Ascending aorta (tissue), 2 donors: ENCODE measurements at places on chromosomes 5 and 9. TPM values are rescaled to one million over a fixed set of nuclear protein-coding genes. Genes with fewer than 3 reads are reported as not detected.

DNA sequence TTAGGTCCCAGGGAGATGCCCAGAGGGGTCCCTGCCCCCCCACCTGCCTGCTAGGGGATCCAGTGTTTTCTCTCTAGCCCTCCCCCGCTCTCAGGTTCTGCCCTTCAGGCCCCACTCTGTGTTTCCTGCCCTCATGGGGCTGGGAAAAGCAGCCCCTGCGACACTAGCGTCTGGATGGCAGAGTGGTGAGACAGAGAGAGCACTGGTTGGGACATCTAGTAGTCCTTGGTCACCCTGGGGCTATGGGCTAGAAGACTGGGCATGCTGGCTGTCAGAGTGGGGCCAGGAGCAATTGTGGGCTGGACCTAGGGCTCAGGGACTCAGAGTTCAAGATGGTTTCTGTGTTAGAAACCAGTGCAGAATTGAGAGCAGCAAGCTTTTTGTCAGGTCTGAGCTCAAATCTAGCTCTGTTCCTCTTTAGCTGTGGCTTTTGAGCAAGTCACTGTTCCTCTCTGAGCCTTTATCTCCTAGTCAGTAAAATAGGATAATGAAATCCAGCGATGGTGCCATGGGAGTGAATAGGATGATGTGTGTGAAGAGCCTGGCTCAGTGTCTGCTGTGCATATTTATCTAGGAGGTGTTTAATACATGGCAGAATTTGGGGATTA lies 39.0 kb downstream of the RGS3 start:
- peaks cover 23% of the 10 kb centered on the region for H3K36me3 ChIP-seq
- no peaks in the 10 kb centered on the region for H3K27me3 ChIP-seq
- peaks cover 23% of the 10 kb centered on the region for H3K4me1 ChIP-seq
- no peak for DNase-seq

GRCh38 chr5:95826949-95827891 lies 4.7 kb upstream of the GLRX start:
- no peak overlapping the region for H3K27ac ChIP-seq
- no peaks in the 10 kb centered on the region for H3K27me3 ChIP-seq
- H3K4me3 ChIP-seq, result no peak overlapping the region
- DNase-seq, result peak; percentile 58
- H3K4me1 ChIP-seq, result peaks cover 16% of the 10 kb centered on the region

DNA sequence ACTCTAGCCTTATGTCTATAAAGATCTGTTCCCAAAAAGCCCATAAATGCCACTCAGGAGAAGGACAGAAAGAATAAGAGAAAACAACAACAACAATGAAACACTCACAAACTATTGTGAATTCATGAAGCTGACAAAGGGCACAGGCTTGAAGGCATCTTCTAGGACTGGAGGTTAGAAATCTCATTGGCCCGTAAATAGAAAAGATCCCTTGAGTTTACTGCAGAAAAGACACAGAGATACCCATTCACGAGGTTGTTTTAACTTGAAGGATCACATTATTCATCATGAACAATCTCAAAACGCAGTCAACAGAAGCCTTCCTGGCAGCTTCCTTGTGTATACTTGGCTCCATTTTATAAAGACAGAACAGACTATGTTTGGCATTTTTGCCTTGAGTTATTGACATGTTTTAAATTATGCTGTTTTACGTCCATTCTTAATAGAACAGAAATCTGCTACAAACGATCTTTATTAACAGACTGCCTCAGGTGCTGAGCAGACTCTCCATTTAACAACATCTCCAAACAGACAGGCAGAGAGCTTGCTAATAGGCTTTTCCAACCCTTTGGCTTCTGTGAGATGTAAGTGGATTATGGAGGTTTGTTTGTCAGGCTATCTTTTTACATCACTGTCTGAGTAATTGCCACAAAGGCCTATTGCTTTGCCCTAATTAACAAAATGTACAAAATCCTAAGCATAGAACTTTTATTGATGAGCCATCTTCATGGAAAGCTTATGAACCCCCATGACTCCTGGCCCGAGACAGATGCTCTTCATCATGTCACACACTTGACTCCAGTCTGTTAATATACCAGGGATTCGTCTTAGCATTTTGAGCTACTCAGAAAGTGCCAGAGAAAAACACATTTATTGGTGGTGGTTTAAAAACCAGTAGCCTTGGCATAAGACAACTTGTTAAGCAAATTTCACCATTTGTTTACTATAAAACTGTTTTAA lies 735.3 kb upstream of the ZNF608 start:
- no peak for DNase-seq
- no peaks in the 10 kb centered on the region for H3K36me3 ChIP-seq
- H3K27ac ChIP-seq, result peak overlapping the region; percentile 5
- H3K4me3 ChIP-seq, result no peak overlapping the region
- no peaks in the 10 kb centered on the region for H3K27me3 ChIP-seq

GRCh38 chr9:102862478-102862877 lies 132.7 kb upstream of the CYLC2 start:
- DNase-seq, result no peak
- no peaks in the 10 kb centered on the region for H3K4me1 ChIP-seq
- no peaks in the 10 kb centered on the region for H3K36me3 ChIP-seq
- H3K27ac ChIP-seq, result no peak overlapping the region

The CCDC183 gene
- not detected for total RNA-seq

- H3K4me1 ChIP-seq, result no peaks in the 10 kb centered on the region
- H3K27me3 ChIP-seq, result no peaks in the 10 kb centered on the region
- no peaks in the 10 kb centered on the region for H3K36me3 ChIP-seq
- no peak overlapping the region for H3K4me3 ChIP-seq
- H3K27ac ChIP-seq, result no peak overlapping the region
- no peak for DNase-seq
Measured at GRCh38 chr9:14935964-14936363, 25.7 kb upstream of the FREM1 start.

- no peak overlapping the region for H3K27ac ChIP-seq
- DNase-seq, result no peak
Measured at GRCh38 chr5:133154274-133155075, 102.7 kb downstream of the HSPA4 start.

The PCDHGB7 gene
- 10.2 TPM for total RNA-seq

- no peaks in the 10 kb centered on the region for H3K27me3 ChIP-seq
- no peaks in the 10 kb centered on the region for H3K4me1 ChIP-seq
- H3K27ac ChIP-seq, result no peak overlapping the region
Measured at GRCh38 chr9:22528485-22528884, 81.9 kb downstream of the DMRTA1 start.

DNA sequence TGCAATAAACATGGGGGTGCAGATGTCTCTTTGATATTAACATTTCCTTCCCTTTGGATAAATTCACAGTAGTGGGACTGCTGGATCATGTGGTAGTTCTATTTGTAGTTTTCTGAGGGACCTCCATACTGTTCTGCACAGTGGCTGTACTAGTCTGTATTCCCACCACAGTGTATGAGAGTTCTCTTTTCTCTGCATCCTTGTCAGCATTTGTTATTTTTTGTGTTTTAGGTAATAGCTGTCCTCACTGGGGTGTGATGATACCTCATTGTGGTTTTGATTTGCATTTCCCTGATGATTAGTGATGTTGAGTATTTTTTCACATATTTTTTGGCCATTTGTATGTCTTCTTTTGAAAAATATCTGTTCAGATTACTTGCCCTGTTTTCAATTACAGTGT lies 562.5 kb downstream of the CSNK1G3 start:
- DNase-seq, result no peak
- H3K27ac ChIP-seq, result no peak overlapping the region
- no peaks in the 10 kb centered on the region for H3K27me3 ChIP-seq

GRCh38 chr5:54589786-54590185 lies 72.2 kb downstream of the SNX18 start:
- no peak overlapping the region for H3K27ac ChIP-seq
- no peak overlapping the region for H3K4me3 ChIP-seq
- H3K36me3 ChIP-seq, result no peaks in the 10 kb centered on the region
- no peaks in the 10 kb centered on the region for H3K27me3 ChIP-seq
- DNase-seq, result no peak

DNA sequence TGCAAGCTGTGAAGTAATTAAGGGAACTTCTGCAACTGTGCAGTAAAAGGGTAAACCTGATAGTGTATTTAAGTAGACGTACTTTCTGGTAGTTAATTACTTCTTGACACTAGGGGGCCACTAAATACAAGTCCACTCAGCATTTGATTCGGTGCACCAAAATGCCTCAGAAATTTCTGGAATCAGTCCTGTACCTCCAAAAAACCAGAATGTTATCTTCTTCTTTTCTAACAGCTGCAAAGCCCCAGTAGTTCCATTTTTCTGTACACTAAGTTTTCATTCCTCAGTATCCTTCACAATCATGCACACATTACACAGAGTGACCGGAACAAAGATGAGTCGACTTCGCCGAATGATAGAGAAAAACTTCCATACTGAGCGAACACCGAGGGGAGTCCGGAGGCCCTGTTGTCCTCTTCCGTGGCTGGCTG lies 484 bp downstream of the GFM2 start:
- DNase-seq, result no peak
- peak overlapping the region; percentile 96 for H3K4me3 ChIP-seq
- H3K27ac ChIP-seq, result peak overlapping the region; percentile 91
- no peaks in the 10 kb centered on the region for H3K27me3 ChIP-seq
- H3K4me1 ChIP-seq, result peaks cover 20% of the 10 kb centered on the region
- H3K36me3 ChIP-seq, result peaks cover 21% of the 10 kb centered on the region

DNA sequence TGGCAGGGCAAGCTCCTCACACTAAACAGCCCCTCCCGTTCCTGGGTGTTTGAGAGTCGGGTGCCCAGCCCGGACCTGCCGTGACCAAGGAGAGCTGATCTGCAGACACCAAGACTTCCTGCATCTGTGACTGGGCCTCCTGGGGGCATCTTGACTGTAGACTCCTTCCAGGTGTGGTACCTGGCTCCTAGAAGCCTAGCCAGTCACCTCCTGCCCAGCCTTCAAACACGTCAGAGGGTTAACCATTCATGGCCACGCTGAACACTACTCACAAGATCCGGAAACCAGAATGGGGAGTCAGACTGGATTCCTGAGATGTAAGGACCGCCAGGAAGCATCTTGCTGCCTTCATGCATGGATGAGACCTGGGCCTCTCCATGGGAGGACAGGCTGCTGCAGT lies 3.7 kb upstream of the LCN2 start:
- no peak for DNase-seq
- no peak overlapping the region for H3K27ac ChIP-seq
- H3K36me3 ChIP-seq, result no peaks in the 10 kb centered on the region

GRCh38 chr5:18032744-18033143 lies 398.5 kb downstream of the TAF11L14 start:
- no peak for DNase-seq
- no peaks in the 10 kb centered on the region for H3K36me3 ChIP-seq
- H3K4me3 ChIP-seq, result no peak overlapping the region
- no peaks in the 10 kb centered on the region for H3K27me3 ChIP-seq
- no peaks in the 10 kb centered on the region for H3K4me1 ChIP-seq

- H3K4me3 ChIP-seq, result no peak overlapping the region
- H3K36me3 ChIP-seq, result peaks cover 74% of the 10 kb centered on the region
- no peaks in the 10 kb centered on the region for H3K4me1 ChIP-seq
- H3K27me3 ChIP-seq, result no peaks in the 10 kb centered on the region
- H3K27ac ChIP-seq, result no peak overlapping the region
- no peak for DNase-seq
Measured at GRCh38 chr9:19371942-19372341, 8.1 kb downstream of the RPS6 start.

The IFNA21 gene
- total RNA-seq, result not detected

DNA sequence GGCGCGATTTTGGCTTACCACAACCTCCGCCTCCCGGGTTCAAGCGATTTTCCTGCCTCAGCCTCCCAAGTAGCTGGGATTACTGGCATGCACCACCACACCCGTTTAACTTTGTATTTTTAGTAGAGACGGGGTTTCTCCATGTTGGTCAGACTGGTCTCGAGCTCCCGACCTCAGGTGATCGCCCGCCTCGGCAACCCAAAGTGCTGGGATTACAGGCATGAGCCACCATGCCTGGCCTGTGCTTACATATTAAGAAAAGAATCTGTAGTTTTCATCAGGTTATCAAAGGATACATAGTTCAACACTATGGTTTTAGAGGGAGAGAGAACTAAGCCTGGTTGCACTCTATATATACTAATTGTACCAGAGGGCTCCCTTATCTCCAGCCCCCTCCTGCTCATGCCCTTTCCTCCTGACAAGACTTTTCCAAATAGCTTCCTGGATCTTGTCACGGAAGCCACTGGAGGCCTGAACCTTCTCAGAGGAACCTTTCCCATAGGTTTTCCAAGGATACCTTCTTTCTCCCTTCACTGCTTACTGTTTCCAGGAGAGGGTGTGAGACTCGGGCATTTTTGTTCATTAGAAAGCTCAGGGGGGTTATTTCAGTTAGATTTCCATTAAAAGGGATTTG lies 53.1 kb downstream of the SLC44A1 start:
- no peak for DNase-seq
- peaks cover 9% of the 10 kb centered on the region for H3K4me1 ChIP-seq
- no peaks in the 10 kb centered on the region for H3K27me3 ChIP-seq
- peak overlapping the region; percentile 75 for H3K27ac ChIP-seq

- no peaks in the 10 kb centered on the region for H3K27me3 ChIP-seq
- peak; percentile 30 for DNase-seq
- H3K27ac ChIP-seq, result no peak overlapping the region
- no peaks in the 10 kb centered on the region for H3K4me1 ChIP-seq
- H3K4me3 ChIP-seq, result no peak overlapping the region
- no peaks in the 10 kb centered on the region for H3K36me3 ChIP-seq
Measured at GRCh38 chr9:87855061-87855460, 27.6 kb upstream of the SPATA31E1 start.

GRCh38 chr5:131883984-131884383 lies 61.5 kb downstream of the MEIKIN start:
- no peaks in the 10 kb centered on the region for H3K4me1 ChIP-seq
- no peaks in the 10 kb centered on the region for H3K27me3 ChIP-seq
- H3K36me3 ChIP-seq, result no peaks in the 10 kb centered on the region
- DNase-seq, result no peak
- no peak overlapping the region for H3K27ac ChIP-seq

DNA sequence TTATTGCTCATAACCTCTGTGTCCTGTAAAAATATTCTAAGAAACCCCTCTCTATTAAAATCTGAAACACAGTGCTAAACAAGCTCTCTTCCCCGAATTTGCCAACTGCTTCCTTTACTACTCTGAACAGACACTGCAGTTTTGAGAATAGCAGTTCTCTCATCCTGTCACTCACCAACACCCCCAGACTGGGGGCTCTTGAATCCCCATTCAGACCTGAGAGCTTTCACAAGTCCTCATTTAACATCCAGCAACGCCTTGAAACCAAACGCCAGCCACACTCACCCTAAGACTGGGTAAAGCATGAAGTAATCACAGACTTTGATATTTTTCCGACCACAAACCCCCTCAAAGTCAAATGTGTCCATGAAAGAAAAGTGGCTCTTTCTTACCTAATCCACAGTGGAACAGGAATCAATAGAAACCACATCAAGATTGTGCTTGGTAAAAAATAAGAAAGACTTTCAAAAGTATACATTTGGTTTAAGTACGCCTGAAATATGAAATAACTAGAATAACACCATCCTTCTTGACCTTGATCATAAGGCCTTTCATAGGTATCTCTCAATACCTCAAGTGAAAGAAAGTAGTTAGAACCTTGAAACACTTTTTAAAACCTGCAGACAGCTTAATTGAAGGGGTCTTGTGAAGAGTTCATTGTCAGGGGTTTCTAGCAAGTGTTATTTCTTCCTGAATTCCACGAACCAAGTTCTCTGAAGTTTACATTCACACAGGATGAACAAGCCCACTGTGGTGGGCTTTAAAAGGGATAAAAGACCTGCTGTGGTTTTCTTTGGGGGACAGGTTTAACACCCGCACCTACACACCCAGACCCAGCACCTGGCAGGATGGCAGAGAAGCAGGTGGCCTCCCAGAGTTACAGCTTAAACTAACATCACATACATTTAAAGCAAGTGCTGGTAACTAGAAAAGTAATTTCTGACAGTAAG lies 412.6 kb downstream of the MLLT3 start:
- no peaks in the 10 kb centered on the region for H3K36me3 ChIP-seq
- no peaks in the 10 kb centered on the region for H3K4me1 ChIP-seq
- no peak overlapping the region for H3K4me3 ChIP-seq
- no peak for DNase-seq
- no peaks in the 10 kb centered on the region for H3K27me3 ChIP-seq
